ENCODE measurements at places on chromosomes 11 and 22.

DNA sequence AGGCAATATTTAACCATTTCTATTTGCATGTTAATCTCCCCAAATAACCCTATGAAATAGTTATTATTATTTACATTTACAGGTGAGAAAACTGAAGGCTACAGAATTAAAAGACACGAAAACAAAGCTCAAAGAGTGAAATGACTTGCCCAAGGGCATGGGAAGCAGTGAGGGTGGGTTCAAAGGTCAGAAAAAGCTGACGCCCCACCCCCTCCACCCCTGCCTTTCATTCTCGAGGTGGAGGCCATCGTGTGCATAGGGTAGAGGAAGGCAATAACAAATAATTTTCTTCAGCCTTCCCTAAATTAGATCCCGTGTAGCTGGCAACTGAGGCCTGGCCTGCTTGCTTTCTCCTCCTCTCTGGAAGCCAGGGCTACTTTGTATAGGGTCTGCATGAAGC lies 56.1 kb upstream of the RBFOX2 start:
- DNase-seq: no peak

DNA sequence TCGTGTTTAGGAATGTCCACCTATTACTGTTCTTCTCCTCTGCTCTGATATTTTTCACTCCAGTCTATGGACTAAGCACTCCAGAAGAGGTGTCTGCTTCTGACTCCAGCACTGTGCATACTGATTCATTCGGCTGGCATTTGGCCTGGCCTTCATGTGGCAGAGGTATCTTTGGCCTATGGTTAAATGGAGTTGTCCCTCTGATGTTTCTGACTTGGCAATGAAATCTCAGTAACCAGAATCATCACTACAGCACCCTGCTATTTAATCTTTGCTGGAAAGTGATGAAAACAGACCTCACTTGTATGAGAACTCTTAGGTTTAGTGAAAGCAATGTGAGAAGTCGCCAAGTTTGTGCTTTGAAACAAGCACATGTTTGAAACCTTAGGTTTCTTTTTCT lies 155.2 kb downstream of the MAML2 start:
- DNase-seq: peak; percentile 69

GRCh38 chr11:107962181-107962580 lies 33.9 kb downstream of the RAB39A start:
- DNase-seq: no peak

- peak; percentile 57 for DNase-seq
Observed at GRCh38 chr11:110128161-110128560, 35.0 kb downstream of the ZC3H12C start.

- DNase-seq: no peak
Observed at GRCh38 chr11:125132071-125132470, 20.6 kb upstream of the TMEM218 start.

DNA sequence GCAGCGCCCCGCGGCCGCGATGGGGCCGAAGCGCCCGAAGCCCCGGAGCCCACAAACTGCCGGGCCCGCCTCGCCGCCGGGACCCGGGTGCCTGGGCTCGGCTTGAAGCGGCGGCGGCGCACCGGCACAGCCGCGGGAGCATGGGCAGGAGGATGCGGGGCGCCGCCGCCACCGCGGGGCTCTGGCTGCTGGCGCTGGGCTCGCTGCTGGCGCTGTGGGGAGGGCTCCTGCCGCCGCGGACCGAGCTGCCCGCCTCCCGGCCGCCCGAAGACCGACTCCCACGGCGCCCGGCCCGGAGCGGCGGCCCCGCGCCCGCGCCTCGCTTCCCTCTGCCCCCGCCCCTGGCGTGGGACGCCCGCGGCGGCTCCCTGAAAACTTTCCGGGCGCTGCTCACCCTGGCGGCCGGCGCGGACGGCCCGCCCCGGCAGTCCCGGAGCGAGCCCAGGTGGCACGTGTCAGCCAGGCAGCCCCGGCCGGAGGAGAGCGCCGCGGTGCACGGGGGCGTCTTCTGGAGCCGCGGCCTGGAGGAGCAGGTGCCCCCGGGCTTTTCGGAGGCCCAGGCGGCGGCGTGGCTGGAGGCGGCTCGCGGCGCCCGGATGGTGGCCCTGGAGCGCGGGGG lies 346 bp downstream of the FJX1 start:
- DNase-seq: no peak

DNA sequence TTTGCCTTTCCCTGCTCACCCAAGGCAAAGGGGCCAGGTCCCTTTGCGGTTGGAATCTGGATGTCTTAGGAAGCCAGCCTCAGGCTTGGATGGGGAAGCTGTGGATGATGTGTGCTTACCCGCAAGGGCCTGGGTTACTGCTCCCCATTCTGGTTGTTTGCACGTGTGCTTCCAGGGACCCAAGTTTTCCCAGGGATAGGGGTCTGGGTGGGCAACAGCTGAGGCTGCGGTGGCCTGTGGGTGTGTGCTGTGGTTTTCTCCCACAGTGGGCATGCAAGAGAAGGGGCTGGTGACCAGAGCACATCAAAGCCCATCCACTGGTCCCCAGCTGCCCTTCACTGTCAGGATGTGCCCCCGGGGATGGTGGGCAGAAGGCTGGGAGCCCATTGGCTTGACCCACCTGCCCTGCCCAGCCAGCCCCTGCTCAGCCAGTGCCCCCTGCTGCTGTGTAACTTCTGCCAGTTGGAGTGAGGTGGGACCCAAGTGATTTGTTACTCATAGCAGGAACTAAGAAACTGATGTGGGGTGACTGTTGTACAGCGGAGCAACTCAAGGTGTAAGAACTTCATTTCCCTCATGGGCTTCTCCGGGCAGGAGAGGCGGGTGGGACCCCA lies 3.3 kb downstream of the CAPN5 start:
- DNase-seq: no peak

- DNase-seq: no peak
Observed at GRCh38 chr11:23644443-23644842, 784.2 kb upstream of the CCDC179 start.

GRCh38 chr22:39984006-39984405 lies 10.7 kb upstream of the FAM83F start:
- no peak for DNase-seq

DNA sequence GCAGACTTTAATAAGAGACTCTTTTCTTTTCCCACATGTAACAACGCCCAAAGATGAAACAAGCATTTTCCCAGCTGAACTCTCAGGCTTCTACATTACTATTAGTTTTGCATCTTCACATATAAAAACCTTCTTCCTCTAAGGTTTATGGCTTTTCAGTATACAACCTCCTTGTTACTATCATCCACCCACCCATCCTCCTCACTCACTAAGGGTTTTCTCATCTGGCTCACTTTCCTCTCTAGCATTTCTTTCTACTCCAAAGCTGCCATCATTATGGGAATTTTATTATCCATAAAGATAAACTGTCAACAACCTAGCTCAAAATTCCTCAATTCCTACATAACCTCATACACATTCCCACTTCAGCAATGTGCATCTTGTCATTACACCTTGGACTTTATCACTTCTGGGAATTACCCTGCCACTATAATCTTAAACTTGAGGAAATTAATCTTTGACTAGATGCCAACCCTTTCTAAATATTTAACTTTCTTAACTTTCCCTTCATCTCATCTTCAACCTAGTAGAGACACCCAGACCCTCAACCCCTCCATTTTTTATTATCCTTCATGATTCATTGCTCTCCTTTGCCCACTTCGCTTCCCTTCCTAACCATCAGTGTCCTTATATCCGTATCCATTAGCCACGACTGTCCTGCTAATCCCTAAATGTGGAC lies 30.9 kb downstream of the MTMR2 start:
- no peak for DNase-seq

GRCh38 chr11:120064341-120064740 lies 73.6 kb downstream of the TRIM29 start:
- DNase-seq: no peak

GRCh38 chr22:26701323-26701722 lies 43.9 kb downstream of the MIAT start:
- no peak for DNase-seq

- no peak for DNase-seq
Observed at GRCh38 chr22:27757928-27758525, 43.5 kb downstream of the MN1 start.

DNA sequence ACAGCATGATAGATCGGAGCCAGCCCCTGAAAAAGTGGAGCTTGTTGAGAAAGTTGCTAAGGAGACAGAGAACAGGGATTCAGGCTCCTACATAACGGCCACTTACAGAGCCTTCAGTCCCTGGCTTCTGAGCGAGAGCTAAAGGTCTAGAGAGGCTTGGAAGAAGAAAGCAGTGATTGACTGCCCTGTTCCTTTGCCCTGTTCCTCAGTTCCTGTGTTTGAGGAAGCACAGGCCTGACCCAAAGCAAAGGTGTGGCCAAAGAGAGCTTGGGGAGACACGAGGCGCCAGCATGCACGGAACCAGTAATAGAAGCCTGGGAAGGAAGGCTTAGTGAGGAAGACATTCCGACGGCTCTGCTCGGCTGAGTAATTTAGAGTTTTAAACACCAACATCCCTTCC lies 74.1 kb upstream of the CSNK2A3 start:
- DNase-seq: no peak

DNA sequence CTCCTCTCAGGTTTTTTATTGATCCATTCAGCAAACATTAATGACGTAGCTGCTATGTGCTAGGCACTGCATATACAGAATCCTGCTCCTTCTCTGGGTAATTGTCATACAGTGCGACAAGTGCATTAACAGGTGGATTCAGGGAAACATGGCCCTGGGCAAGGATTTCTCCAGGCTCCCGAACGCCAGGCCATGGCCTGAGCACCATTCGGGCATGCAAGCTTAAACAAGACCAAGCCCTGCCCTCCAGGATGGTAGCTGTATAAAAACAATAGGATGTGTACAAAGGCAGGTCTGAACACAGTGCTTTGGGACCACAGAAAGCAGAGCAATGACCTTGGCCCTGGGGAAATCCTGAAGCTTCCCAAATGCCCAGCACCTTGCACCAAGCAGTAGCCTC lies 9.1 kb upstream of the SYT7 start:
- no peak for DNase-seq

GRCh38 chr11:110355011-110355744 lies 58.8 kb upstream of the RDX start:
- no peak for DNase-seq

DNA sequence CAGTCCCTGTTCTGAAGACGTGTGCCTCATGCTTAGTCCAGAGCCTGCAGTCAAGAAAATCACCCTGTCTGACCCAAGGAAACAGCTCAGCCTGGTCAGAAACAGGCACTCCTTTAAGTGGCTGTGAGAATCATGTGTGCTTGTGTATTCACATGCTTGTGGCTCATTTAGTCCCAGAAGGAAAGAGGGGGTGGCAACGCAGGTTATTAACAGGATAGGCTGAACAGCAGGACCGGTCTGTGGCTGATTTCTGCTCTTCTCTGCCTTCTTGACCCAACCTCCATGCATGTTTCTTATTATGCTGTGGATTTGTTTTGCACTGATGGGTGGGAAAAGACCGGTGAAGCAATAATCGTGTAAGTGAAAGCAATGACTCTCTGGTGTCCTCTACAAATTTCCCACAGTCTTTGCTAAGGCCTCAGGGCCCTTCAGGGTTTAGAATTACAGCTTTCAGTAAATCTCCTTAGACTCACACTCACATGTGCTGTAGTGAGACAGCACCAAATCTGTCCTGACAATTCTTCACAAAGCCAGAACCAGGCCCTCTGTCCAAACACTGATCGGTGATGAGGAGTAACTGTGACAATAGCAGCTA lies 288.1 kb downstream of the ETS1 start:
- DNase-seq: peak; percentile 59

GRCh38 chr11:120532832-120533196 lies 21.3 kb downstream of the GRIK4 start:
- no peak for DNase-seq

GRCh38 chr11:86202013-86202336 lies 42.6 kb upstream of the EED start:
- DNase-seq: no peak

DNA sequence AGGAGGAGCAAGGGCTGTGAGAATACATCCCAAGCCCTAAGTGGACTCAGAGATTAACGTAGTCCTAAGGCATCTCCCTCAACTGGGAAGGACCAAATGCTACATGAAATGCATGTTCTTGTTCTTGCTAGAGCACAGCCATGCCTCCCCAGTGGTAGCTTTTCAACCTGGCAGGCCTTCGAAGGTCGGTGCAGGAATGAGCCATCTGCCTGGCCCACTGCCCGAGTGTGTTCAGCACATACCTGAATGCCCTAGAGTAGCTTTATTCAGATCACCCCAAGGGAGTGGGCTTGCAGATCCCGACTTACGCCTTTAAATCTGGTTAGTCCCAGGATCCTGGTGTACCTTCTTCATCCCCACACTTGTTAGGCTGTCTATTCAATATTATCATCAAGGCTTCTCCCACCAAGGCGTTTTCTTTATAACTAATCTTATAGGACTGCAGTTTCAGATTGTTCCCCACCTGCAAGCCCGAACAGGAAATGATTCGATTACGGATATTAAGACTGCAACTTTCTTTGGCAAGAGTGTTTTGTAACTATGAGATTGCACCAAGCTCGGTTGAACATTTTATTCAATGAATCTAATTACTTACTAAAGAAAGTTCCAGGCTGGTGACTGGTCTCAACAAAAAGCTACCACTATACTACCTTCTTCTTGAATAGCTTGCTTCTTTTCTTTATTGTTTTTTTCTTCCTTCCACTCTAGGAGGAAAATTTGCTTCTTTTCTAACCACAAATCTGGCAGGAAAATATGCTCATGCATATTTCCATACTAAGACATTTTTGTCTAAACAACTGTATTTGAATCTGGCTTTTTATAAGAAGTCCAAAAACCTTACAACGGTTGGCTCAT lies 115.6 kb downstream of the SGSM3 start:
- DNase-seq: no peak

- no peak for DNase-seq
Observed at GRCh38 chr11:67372321-67372992, 941 bp downstream of the CLCF1 start.

DNA sequence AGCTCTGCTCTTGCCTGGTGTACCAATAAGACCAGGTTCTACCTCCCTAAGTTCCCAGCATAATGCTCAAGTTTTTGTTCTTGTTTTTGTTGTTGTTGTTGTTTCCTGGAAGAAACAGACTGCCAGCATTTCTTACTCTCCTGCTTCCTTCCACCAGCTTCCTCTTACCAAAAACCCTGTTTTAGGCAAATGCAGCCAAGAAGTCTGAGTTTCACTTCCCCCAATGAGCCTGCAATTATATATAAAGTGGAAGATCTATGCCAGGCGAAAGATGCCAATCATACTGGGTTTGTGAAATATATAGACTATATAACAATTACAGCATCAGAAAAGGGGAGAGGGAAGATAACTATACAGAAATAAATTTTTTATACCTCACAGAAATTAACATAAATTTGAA lies 931.5 kb upstream of the FAT3 start:
- no peak for DNase-seq

GRCh38 chr11:62919898-62920640 lies 1.1 kb downstream of the CHRM1 start:
- no peak for DNase-seq

- peak; percentile 3 for DNase-seq
Observed at GRCh38 chr11:115581871-115582639, 77.8 kb upstream of the CADM1 start.
